ENCODE measurements at places on chromosomes 7 and 10.

DNA sequence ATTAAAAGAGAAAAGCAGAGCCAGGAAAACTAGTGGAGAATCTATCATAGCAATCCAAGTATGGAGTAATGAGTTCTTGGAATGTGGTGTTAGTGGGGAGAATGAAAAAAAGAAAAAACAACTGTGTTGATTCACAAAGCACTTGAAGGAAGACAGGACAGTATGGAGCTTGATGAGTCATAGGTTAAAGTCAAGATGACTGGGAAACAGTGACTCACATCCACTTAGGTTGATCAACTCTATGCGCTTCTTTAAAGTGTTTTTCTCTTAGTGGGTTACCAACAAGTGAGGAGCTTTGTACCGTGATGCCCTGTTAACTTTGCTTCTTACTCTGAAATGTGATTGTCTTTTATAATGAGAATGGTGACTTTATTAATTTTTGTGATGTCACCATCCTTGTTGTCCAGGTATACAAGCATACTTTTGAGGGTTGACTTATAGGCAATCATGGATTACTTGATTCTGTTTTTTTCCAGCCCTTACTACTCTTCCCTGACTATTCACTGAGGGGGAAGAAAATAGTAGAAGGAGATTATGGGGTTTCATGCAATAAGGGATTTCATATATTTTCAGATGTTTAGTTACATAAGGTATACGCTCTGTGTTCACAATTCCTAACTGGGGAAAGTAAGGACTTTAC lies 32.1 kb upstream of the MDFIC start:
- DNase-seq = peak; percentile 10

DNA sequence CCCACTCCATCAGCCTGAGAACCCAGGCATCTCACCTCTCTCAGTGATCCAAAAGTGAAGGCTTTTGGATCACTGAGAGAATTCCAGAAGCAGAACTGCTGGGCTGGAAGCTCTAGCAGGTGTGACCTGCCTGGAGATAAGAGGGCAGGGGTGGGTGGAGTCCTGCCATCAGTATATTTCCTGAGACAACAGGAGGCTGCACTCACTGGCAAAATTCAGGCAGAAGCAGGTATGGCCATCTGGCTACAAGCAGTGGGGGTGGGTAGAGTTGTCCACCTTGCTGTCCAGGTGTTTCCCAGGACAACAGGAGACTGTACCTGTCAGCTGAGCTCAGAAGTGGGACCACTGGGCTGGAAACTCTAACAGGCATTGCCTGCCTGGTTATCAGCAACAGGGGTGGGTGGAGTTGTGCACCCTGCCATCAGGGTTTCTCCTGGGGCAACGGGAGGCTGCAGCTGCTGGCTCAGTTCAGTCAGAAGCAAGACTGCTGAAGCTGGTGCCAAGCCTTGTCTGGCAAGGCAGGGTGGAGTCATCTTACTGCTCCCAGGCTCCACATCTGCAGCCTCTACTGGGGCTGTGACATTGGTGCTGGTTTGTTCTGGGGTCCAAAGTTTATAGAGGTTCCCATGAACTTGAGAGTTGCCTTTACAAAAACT lies 47.2 kb upstream of the SFTPD start:
- DNase-seq = no peak

DNA sequence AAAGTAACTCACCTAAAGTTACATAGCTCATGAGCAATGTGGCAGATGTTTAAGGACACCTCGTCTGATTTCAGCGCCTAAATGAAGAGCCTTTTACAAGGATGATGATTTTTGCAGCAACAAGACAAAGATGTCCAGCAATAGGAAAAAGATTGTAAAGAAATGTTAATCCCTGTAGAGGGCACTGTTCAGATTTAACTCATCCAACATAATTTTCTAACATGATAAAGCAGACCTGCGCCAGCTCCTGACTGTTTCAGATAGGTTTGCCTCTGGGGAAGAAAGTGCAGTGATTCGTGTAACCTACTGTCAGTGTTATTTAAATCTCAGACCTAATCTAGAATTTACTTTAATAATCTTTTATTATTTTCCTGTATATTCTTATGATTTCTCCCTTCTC lies 595.2 kb downstream of the AUTS2 start:
- no peak for DNase-seq

DNA sequence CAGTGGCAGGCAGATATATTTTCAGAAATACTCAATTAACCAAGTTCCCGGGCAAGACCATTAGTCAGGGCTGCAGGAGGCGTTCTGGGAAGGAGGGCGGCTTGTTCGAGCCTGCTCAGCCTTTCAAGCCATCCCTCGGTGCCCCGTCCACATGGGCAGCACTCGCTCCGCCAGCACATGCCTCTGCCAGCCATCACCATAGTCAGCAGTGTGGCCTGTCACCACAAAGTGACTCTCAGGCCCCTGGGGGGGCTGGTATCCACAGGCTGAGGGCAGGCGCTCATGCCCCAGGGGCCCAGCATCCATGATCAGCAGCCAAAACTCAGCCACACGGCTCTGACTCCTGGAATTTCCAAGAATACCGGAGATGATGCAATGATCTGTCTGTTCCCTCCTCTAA lies 81.9 kb downstream of the CHST15 start:
- DNase-seq = no peak

DNA sequence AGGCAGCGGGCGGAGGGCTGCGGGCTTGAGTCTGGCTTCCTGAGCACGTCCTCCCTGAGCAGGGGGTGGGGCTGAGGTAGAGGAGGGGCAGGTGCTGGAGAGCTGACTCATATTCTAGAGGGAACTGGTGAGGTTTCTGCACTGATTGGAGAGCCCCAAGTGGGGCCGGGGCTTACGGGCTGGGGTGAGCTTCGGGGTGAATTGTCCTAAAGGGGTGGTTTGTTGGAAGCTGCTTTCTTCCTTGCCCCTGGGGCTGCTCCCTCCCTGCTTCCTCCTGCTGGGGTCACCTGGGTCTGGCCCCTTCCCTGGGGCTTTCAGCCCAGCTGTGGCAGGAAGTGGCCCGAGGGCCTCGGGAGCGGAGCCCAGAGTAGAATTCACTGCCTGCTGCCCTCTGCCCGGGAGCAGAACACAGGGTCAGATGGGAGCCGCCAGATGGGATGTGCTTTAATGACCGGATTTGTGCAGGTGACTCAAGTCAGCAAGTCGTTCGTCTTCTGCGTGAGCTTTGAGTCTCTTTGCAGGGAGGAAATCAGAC lies 48.6 kb downstream of the FAM20C start:
- DNase-seq = peak; percentile 12

- DNase-seq = no peak
These were observed 111.1 kb downstream of the MDFIC start for GRCh38 chr7:115032715-115033703.

DNA sequence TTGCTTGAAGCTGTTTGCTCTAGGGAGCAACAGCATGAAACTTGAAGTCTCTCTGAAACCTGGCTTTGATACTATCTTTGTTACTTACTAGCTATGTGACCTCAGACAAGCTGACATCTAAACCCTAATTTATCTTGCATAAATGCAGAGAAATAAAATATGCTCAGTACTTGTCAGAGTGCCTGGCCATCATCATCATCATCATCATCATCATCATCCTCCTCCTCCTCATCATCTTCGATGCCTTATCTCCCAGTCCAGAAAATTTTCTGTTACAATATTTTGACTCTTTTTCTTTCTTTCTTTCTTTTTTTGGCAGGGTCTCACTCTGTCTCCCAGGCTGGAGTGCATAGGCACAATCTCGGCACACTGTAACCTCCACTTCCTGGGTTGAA lies 34.8 kb upstream of the TAX1BP1 start:
- DNase-seq = no peak

DNA sequence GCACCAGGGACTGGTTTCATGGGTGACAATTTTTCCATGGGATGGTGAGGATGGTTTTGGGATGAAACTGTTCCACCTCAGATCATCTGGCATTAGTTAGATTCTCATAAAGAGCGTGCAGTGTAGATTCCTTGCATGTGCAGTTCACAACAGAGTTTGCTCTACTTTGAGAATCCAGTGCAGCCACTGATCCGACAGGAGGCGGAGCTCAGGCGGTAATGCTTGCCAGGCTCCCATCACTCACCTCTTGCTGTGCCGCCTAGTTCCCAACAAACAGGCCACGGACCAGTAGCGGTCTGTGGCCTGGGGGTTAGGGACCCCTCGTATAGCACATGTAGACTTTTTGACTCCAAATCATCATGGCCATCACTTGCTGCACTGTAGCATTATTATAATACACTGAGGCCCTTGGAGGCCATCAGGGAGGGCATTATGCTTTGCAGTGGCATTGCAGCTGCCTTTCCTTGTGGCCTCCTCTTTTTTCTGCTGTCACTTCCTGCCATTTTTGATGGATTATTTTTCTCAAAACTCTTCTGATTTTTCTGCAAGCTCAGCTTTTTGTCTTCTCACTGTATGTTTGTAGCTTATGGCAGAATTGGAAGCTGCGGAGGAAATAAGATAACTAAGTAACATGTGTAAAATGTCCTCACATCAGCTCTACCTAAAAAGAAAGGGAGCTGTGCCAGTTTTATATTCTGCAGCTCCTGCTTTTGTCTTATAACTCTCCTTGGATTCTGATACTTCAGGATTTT lies 18.5 kb downstream of the CSGALNACT2 start:
- DNase-seq = no peak

GRCh38 chr10:72659694-72660093 lies 32.2 kb upstream of the MCU start:
- DNase-seq = no peak

- no peak for DNase-seq
These were observed 56.8 kb downstream of the CDK1 start for GRCh38 chr10:60835049-60835448.

DNA sequence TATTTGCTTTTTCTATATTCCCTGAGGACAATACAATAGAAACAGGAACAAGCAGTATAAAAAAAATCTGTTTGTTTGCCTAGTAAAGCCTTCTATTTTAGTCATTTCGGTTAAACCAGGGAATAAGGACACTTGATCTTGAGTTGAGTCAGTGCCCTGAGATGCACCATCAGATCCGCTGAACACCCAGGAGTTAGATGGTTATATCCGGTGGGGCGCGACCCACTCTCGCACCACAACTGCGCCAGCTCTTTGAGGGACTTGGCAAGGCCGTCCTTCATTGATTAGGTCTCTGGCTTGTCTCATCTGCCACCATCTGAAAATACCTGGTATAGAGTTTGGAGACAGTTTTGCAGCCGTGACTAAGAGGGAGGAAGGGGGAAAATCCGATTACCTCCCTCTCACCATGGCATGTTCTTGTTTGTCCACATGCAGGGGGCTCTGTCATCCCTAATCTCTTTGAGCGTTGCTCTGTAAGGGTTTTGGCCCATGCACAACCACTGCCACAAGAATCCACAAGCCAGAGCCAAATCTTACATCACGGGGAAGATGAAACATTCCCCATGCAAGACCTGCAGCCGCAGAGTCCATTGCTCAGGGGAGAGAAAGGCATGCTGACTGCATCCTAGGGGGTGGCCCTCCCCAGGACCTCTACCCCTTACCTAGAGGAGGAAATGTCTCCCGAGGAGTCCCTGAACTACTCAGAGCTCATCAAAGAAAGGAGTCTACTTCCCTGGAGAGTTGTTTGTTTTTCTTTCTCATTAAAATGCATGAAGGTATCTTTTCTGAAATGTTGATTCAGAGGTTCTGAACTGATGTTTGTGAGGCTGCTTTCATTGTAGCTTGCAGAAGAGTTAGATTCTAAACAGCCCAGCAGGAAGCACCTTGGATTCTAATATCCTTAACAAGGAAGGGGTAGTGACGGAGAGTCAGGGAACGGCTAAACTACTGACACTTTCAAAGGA lies 101.6 kb upstream of the FAM171A1 start:
- DNase-seq = no peak

DNA sequence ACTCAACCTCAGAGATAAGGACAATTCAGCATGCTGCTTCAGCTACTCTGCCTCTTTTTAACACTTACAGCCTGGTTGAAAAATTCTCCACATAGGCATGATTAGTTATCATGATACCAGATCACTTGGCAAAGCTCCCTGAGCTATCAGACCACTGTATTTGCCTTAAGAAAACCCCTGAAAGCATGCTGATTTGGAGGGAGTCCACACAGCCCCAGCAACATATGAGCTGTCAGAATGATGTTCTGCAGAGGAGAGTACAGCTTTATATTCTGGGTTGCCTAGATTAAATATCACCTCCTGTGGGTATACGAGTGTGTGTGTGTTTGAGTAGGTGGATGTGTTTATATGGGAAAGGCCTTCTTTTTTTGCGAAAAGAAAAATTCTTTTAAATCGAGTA lies 170.2 kb upstream of the CHRM2 start:
- DNase-seq = no peak

DNA sequence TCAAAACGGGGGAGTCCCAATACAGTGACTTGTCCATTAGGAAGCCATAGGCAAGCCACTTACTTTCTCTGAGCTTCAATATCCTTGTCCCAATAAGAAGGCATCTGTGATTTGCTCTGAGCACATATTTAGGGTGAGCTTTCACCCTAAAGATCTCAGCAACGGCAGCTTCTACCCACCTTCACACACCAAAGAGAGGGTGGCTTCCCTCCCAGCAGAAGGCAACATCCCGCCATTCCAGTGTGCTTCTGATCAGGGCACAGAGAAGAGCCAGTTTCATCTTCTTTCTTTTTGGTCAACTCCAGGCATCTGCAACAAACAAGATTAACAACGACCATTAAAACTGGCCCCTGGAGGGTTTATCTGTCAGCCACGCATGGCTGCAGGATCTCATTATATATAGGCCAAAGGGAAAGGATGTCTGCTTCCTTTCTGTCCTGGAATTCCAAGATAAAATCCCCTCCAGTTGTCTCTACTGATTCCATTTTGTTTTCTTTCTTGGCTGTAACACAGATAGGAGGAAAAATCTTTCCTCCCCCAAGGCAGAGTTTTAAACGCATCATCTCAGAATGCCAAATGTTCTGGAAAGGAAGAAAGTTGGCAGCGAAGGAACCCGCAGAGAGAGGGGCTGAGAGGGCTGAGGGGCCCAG lies 491 bp upstream of the SH2D4B start:
- DNase-seq = no peak

- no peak for DNase-seq
These were observed 842.5 kb downstream of the REEP3 start for GRCh38 chr10:64363687-64364086.

- DNase-seq = no peak
These were observed 61.3 kb upstream of the EBF3 start for GRCh38 chr10:130025326-130025725.
